Osteoblast (primary cell): ENCODE measurements at places on chromosomes 3 and 15. TPM values are rescaled to one million over a fixed set of nuclear protein-coding genes. Genes with fewer than 3 reads are reported as not detected.
A peak's percentile ranks its signal among the peaks of the same experiment; 100 is the strongest.

DNA sequence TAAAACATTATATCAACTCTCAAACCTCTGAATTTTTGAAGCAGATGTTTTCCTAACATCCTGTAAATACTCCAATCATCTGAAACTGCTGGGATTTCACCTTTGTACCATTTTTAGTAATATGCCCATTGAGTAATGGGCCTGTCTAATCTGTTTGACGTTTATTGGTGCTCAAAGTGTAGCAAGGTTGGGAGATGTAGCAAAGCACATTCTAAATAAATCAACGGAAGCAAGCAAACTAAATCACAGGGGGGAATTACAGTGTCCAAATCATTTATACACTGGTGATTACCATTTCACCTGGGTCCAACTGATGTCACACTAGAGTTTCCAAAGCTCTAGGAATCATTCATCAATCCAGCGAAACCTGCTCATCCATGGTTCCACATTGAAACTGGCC, 518.7 kb upstream of the TBL1XR1 start:
- DNase-seq, result no peak
- no peaks in the 10 kb centered on the region for H3K4me1 ChIP-seq
- no peak overlapping the region for H3K4me3 ChIP-seq
- no peak overlapping the region for H3K27ac ChIP-seq

- H3K4me3 ChIP-seq, result no peak overlapping the region
- H3K27me3 ChIP-seq, result no peaks in the 10 kb centered on the region
- DNase-seq, result no peak
- H3K4me1 ChIP-seq, result peaks cover 19% of the 10 kb centered on the region
- no peak overlapping the region for H3K27ac ChIP-seq
Observed at GRCh38 chr3:153291059-153291685, 129.1 kb downstream of the RAP2B start.

DNA sequence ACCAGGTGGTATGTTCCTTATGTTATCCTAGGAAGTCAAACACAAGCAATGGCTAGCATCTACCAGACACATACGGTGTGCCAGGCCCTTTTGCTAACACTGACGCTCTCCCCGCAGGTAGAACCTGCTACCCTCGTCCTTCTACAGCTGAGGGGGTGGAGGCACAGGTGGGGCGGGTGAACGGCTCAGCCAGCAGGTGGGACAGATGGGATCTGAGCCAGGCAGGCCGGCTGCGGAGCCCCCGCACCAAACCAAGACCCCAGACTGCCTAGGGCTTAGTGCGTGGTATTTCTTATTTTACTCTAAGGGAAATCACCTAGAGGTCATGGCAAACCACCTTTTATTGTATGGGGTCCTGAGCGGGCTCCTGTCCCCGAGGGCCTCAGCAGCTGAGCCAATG, 53.9 kb upstream of the PCSK6 start:
- H3K4me1 ChIP-seq, result no peaks in the 10 kb centered on the region
- no peak overlapping the region for H3K4me3 ChIP-seq
- H3K27me3 ChIP-seq, result peaks cover 32% of the 10 kb centered on the region

GRCh38 chr3:151093905-151094304, 8.4 kb downstream of the MED12L start:
- H3K36me3 ChIP-seq, result no peaks in the 10 kb centered on the region
- DNase-seq, result no peak

GRCh38 chr3:46218196-46218709, 10.1 kb upstream of the CCR1 start:
- H3K36me3 ChIP-seq, result no peaks in the 10 kb centered on the region
- H3K27ac ChIP-seq, result no peak overlapping the region
- no peaks in the 10 kb centered on the region for H3K4me1 ChIP-seq
- H3K4me3 ChIP-seq, result no peak overlapping the region

GRCh38 chr3:108283006-108283405, 13.3 kb upstream of the HHLA2 start:
- H3K27me3 ChIP-seq, result no peaks in the 10 kb centered on the region
- H3K4me3 ChIP-seq, result no peak overlapping the region
- H3K4me1 ChIP-seq, result no peaks in the 10 kb centered on the region
- no peak overlapping the region for H3K27ac ChIP-seq
- no peak for DNase-seq

DNA sequence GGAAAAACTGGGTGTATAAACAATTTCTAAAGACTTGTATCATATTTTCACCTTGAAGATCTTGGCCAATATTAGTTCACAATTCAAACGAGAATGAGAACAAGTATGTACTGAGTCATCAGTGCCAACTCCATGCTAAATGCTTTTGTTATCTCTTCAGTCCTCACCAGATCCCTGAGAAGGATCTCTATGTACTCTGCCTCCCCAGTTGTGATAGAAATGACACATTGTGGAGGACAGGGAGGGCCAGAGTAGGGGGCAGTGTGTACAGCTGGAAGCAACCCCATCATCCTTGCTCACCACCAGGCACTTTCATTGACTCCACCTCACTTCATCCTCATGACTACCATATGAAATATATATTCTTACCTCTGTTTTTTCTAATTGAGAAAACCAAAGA, 353.7 kb upstream of the SOX2 start:
- no peak overlapping the region for H3K27ac ChIP-seq
- H3K4me3 ChIP-seq, result no peak overlapping the region
- no peaks in the 10 kb centered on the region for H3K4me1 ChIP-seq
- no peaks in the 10 kb centered on the region for H3K36me3 ChIP-seq
- H3K27me3 ChIP-seq, result no peaks in the 10 kb centered on the region

DNA sequence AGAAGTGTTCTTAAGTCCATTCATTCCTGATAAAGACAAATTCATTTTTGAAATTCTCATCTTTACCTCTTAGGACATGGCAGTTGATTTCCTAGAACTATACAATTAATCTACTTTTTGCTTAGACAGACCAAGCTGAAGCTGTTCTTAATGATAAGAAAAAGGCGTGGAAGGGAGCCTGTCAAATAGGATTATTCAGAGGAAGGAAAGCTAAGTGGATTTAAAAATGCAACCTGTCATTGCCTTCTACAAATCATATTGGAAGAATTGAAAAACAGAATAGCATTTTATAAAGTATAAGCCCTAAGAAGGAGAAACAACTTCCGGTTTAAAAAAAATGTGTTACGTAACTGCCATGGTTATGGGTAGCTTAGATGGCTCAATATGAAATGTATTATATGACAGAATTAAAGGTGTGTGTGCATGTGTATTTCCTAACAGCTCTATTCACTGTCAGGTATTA, 81.2 kb upstream of the RAP2B start:
- no peak for DNase-seq
- no peak overlapping the region for H3K4me3 ChIP-seq
- H3K27ac ChIP-seq, result no peak overlapping the region
- H3K36me3 ChIP-seq, result no peaks in the 10 kb centered on the region

- H3K27ac ChIP-seq, result no peak overlapping the region
- no peaks in the 10 kb centered on the region for H3K4me1 ChIP-seq
- no peak for DNase-seq
- H3K27me3 ChIP-seq, result peaks cover 10% of the 10 kb centered on the region
- H3K4me3 ChIP-seq, result no peak overlapping the region
Observed at GRCh38 chr15:26771168-26771567, 1.7 kb downstream of the GABRB3 start.

DNA sequence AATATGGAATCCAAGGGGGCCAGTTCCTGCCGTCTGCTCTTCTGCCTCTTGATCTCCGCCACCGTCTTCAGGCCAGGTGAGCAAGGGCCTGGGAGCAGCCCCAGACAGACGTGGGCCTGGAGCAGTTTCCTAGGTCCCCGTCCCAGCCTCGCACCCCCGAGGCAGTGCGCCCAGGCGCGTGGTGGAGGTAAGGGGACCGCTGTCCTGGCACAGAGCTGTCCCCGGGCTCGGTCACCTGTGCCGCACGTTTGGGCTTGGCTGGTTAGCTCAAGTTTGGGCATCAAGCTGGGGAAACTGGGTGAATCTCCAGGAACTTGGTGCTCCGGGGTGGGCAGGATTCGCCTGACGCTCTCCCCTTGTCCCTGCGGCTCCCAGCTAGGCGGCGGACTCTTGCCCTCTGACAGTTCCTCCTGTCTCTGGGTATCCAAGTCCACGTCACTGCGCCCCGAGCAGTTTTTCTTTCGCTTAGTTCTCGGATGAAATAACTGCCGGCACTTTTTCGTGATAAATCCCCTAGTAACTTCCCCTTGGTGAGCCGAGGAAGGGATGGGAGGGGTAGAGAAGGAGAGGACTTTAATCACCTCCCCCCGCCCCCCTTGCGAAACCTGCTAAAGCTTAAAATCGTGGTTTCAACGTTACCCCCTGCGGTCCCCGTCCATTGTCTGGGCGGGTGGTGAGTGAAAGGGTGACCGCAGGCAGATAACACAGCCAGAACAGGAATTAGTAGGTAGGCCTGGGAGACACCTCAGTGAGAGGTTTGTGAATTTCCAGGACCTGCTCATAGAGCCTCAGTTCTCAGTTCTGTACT, 901 bp downstream of the ALCAM start:
- peak overlapping the region; percentile 83 for H3K4me3 ChIP-seq
- peaks cover 33% of the 10 kb centered on the region for H3K4me1 ChIP-seq
- H3K27ac ChIP-seq, result peak overlapping the region; percentile 93
- peak; percentile 60 for DNase-seq
- no peaks in the 10 kb centered on the region for H3K36me3 ChIP-seq

GRCh38 chr3:23128655-23129054, 74.5 kb upstream of the UBE2E2 start:
- H3K4me3 ChIP-seq, result no peak overlapping the region
- no peak overlapping the region for H3K27ac ChIP-seq
- H3K27me3 ChIP-seq, result peaks cover 7% of the 10 kb centered on the region
- H3K4me1 ChIP-seq, result no peaks in the 10 kb centered on the region

- peak; percentile 63 for DNase-seq
- no peak overlapping the region for H3K27ac ChIP-seq
Observed at GRCh38 chr3:123111640-123112039, 44.8 kb downstream of the PDIA5 start.

DNA sequence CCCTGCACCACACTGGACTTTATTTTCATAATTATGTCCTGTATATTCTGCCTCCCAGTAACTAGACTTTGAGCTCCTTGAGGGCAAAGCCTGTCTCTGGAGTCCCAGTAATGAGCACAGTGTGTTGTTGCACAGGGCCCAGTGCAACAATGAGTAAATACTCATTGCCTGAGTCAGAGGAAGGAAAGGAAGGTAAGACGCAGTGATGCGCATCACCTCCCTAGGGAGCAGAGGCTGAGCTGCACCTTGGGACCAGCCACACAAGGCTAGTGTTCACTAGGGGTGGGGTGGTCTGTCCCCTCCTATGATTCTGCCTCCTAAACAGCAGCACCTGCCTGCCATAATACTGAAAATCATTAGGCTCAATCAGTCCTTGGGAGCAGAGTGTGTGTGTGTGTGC, 86.6 kb upstream of the ADAMTSL3 start:
- H3K4me3 ChIP-seq, result no peak overlapping the region
- H3K36me3 ChIP-seq, result no peaks in the 10 kb centered on the region
- no peaks in the 10 kb centered on the region for H3K27me3 ChIP-seq
- H3K27ac ChIP-seq, result no peak overlapping the region
- DNase-seq, result no peak

DNA sequence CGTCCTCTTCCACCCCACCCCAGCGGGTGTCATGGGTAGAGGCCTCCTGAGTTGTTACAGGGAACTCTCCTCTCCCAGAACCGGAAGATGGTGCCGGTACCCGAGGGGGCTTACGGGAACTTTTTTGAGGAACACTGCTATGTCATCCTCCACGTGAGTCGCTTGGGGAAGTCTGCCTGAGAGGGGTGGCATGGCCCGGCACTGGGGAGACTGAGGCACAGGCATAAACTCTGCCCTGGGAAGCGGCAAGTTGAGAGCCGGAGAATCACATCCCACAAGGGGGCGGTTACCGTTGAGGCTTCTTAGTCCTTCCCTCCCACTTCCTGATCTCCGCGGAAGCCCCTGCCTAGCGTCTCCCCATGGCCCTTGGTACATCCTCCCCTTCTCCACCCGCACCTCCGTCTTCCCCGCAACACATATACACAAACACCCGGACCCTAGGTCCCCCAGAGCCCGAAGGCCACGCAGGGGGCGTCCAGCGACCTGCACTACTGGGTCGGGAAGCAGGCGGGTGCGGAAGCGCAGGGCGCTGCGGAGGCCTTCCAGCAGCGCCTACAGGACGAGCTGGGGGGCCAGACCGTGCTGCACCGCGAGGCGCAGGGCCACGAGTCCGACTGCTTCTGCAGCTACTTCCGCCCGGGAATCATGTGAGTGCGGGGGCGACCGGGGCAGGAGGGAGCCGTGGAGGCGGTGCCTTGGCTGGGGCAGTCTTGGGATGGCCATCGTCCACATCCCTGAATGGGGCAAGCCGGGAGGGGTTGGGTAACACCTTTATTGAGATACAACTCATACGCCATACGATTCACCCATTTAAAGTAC, 3.4 kb downstream of the VILL start:
- H3K27ac ChIP-seq, result peak overlapping the region; percentile 81
- peaks cover 18% of the 10 kb centered on the region for H3K4me1 ChIP-seq
- DNase-seq, result peak; percentile 96

ACP3 gene
- under 0.01 TPM in 1 of 2 replicates, not detected in the other for total RNA-seq

MOBP gene
- not detected in 2 replicates for total RNA-seq

HTR3E gene
- total RNA-seq, result not detected in 2 replicates

NLGN1 gene
- 7.7 and 9.0 TPM in 2 replicates for total RNA-seq

C3orf85 gene
- not detected in 2 replicates for total RNA-seq

FOXB1 gene
- total RNA-seq, result not detected in 2 replicates

MCF2L2 gene
- under 0.01 TPM in 2 replicates for total RNA-seq

KBTBD8 gene
- 1.1 and 3.8 TPM in 2 replicates for total RNA-seq
